ENCODE measurements at places on chromosomes 6 and 20.
A peak's percentile ranks its signal among the peaks of the same experiment; 100 is the strongest.

GRCh38 chr6:93550551-93551276 lies 131.4 kb upstream of the EPHA7 start:
- no peak for DNase-seq

GRCh38 chr6:6696867-6697531 lies 108.5 kb downstream of the LY86 start:
- peak; percentile 81 for DNase-seq

DNA sequence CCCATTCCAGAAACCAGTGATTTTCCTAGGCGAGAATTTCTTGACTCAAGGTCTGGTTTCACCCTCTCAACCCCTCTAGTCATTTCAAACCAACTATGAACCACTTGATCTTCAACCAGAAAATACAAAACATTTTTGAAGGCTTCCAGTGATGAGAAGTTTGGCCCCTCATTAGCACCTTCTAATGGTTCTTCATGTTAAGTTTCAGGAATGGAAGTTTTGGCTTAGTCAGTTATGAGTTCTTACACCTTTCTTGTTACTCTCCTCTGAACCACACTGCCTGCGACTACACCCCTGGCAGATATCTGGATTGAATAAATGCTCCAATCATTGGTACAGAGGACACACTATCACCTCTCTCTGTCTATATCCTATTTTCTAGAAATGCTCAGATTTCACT lies 67.2 kb downstream of the GJA10 start:
- no peak for DNase-seq

- DNase-seq, result peak; percentile 59
These were observed 36.3 kb upstream of the SIRT5 start for GRCh38 chr6:13538084-13538483.

GRCh38 chr6:134182528-134182927 lies 130.1 kb upstream of the SLC2A12 start:
- DNase-seq, result no peak

- no peak for DNase-seq
These were observed 17.9 kb upstream of the TCFL5 start for GRCh38 chr20:62879275-62880146.

DNA sequence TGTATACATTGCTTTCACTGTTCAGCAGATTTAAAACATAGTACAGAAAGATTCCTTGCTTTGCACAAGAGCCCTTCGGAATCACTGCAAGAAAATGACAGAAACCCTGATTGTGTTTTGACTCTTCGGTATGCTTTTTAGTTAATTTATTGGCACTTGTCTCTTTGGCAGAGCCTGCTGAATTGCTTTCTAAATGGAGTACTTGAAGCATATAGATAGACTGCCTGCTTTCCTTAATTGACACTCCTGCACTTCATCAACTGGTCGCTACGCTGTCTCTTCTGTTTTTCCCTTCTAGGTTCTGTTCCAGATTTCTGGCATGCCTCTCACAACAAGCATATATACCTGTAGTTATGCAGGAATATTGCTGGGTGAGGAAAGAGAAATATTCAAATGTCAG lies 22.4 kb upstream of the RBM24 start:
- no peak for DNase-seq

DNA sequence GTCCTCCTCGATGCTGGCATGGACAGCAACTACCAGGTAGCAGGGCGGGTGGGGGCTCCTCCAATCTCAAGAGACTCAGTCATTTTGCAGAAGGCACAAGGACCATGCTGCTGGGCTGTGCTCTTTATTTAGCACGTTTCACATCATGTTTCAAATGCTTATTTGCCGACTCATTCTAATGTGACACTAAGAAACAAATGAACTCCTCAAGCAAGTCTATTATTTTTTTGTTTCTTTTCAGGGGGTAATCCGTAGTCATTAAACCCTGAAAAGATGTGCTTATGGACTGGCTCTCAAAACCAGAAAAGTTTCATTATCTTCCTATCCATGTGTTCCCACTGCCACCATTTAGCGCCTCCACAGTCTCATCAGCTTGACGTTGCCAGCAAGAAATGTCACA lies 92.9 kb downstream of the ANKS1A start:
- DNase-seq, result no peak

DNA sequence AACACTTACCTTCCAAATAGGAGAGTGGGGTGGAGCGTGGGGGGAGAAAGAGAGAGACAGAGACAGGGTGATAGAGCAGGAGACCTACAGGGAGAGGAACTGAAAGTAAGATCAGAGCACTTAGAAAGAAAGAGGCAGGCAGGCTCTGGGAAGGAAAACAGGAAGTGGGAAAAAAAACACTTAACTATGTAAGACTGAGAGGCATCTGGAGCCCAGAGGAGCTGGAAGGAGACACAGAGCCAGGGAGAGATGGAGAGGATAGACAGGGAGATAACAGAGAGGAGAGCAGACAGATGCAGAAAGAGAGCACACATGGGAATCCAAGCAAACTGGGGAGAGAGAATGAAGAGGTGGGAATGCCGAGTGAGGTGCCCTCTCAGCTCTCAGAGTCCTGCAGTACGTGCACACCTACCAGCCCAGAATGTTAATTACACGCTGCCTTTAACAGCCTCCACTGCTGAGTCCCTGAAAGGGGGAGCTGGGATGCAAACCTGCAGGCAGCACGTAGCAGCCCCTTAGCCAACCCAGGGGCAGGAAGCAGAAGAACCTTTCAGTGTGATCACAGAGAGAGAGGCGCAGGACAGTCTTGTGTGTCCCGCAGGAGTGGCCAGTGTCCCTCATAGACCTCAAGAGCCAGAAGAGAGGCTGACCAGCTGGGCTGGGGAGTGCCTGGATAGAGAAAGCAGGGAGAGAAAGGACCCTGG lies 132.7 kb upstream of the LRFN2 start:
- DNase-seq, result peak; percentile 55

- no peak for DNase-seq
These were observed 31.5 kb downstream of the SLC16A10 start for GRCh38 chr6:111118826-111119225.

GRCh38 chr6:147063469-147064031 lies 140.7 kb upstream of the STXBP5 start:
- DNase-seq, result no peak

All from hepatocyte (in vitro differentiated cells).